Mononuclear cell (primary cell): ENCODE measurements at places on chromosomes 7 and 10. TPM values are rescaled to one million over a fixed set of nuclear protein-coding genes. Genes with fewer than 3 reads are reported as not detected.

The LAMB1 gene
- total RNA-seq, result 0.10 TPM

The SLC13A1 gene
- total RNA-seq, result not detected

The MGMT gene
- 10.3 TPM for total RNA-seq

The ANKIB1 gene
- total RNA-seq, result 110 TPM

The GDF2 gene
- total RNA-seq, result not detected

The CLDN4 gene
- total RNA-seq, result 0.10 TPM

The ZNF425 gene
- 0.10 TPM for total RNA-seq

The GDF10 gene
- not detected for total RNA-seq
